Stimulated activated CD4-positive, alpha-beta T cell treated with anti-CD3 and anti-CD28 coated beads, Interleukin-1b, Interleukin-23, amount 100 ng/mL, for 1 hour (primary cell): ENCODE measurements at places on chromosomes 4 and X.

DNA sequence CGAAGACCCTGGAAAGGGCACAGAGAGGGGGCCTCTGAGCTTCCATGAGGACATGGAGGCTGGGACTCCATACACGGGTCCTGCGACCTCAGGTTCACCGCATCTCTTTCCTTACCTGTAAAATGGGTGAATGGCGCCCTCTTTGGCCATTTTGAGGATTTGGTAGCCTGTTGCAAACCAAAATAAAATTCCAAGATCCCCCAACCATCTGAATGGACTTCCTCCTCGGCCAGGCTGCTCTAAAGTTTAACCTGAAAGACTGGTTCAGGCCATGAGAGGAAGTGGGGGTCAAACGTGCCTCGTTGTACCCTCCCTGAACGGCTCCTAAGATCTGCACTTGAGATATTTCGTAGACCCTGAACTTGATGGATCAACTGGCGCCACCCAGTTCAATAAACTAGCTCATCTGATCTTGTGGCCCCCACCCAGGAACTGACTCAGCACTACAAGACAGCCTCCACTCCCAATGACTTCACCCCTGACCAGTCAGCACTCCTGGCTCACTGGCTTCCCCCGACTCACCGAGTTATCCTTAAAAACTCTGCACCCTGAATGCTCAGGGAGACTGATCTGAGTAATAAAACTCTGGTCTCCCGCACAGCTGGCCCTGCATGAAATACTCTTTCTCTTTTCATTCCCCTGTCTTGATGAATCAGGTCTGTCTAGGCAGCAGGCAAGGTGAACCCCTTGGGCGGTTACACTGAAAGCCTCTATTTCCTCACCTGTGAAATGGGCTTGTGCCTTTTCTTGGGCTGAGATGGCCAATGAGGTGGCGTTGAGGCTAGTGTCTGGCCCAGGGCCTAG lies 32.9 kb upstream of the GPR78 start:
- DNase-seq: no peak

DNA sequence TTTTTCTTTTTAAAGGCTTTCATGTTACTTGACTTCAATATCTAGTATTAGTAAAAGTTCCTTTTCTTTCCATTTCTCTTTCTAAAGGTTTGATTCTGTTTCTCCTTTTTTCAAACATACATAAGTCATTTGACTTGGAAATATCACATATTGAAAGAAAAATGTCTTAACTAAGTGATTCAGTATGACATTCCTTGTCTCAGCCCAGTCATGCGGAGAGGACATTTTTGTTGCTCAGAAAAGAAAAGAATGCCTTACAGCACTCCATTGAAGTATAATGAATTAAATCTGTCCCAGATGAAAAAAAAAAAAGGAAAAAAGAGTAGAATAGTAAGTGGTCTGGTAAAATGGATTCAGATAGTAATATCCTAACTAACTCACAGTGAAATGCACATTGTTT lies 466.1 kb downstream of the ADGRL3 start:
- DNase-seq: no peak

DNA sequence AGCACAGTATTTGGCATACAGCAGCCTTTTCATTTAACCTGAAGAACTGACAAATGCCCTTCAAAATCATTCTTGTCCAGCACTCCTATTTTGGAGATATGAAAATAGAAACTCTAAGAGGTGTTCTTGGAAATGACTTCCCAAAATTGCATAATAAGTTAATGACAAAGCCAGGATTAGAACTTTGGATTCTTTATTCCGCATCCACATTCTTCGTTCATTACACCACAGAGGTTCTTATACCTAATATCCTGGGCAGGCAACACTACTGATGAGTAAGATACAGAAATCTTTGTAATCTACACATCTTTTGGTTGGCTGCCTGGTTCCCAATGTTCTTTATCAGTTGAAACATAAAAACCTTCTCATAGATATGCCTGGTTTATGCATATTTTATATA lies 5.9 kb downstream of the COL25A1 start:
- DNase-seq: no peak

DNA sequence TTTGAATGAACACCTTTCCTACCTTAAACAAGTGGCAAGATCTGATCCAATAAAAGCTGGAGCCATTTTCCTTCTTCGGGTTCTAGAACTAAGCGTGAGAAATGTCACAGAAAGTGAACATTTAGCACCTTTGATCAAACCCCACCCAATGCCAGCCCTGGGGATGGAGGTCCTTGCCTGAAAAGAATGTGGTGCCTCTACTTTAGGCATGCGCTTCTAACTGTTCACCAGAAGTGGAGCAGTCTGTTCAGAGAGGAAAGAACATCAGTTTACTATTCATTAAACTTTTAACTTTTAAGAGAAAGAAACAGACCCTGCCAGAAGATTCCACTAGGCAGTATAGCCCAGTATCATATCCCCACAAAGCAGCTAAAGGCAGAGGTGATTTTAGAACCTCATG lies 75.9 kb downstream of the INTS12 start:
- no peak for DNase-seq

DNA sequence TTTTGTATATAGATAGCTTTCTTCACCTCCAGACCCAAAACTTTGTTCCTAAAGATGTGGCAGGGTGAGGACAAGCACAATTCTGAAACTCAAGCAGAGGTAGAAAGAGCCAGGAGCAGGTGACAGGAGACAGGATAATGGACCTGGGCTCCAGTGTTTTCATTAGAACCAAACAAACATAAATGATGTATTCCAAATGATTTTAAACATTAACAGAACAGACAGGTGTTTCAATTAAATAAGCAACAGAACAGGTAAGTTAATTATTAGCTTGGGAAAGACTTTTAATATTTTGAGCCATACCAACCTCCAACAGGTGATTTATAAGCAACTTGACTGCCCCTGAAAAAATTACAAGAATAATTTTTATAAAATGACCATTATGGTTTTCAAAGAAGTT lies 459.4 kb upstream of the LCORL start:
- no peak for DNase-seq

GRCh38 chrX:11481035-11481434 lies 184.7 kb downstream of the ARHGAP6 start:
- no peak for DNase-seq

- no peak for DNase-seq
Measured at GRCh38 chr4:73600954-73601353, 19.3 kb downstream of the RASSF6 start.

- DNase-seq: peak; percentile 26
Measured at GRCh38 chrX:1582686-1583437, 8.5 kb upstream of the AKAP17A start.

DNA sequence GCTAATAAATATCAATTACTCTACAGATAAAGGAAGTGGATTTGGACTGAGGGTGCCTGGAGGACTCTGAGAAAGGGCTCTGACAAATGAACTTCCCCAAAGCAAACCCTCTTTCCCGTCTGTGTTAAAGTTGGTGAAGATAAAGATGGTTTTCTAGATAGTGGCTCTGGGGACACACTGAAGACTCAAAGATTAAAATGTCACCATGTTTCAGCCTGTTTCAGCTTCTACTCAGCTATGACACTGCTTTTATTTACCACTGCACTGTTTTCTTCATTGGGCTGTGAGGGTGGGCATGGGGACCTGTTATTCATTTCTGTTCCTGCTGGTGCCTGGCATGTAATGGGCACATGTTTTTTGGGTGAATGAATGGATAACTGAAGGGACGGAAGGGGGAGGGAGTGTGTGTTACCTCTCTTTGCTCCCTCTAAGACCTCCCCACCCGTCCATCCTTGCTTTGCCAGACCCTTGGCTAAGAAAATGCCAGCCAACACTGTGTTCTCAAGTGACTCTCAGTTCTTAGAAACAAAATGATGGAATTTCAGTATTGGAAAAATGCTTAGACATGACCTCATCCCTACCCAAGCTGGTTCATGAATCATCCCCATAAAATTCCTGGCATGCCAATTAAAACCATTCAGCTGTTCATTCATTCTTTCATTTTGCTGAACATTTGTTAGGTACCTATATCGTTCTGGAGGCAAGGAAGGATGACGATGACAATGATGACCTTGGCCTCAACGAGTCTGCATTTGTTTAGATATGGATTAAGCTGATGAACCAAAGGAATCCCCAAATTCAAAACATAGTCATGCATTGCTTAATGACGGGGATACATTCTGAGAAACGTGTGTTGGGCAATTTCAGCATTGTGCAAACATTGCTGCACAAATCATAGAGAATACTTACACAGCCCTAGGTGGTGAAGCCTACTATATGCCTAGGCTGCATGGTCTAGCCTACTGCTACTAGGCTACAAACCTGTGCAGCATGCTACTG lies 13.4 kb upstream of the STK32B start:
- DNase-seq: no peak

- DNase-seq: no peak
Measured at GRCh38 chrX:107480272-107480671, 30.8 kb downstream of the FRMPD3 start.

DNA sequence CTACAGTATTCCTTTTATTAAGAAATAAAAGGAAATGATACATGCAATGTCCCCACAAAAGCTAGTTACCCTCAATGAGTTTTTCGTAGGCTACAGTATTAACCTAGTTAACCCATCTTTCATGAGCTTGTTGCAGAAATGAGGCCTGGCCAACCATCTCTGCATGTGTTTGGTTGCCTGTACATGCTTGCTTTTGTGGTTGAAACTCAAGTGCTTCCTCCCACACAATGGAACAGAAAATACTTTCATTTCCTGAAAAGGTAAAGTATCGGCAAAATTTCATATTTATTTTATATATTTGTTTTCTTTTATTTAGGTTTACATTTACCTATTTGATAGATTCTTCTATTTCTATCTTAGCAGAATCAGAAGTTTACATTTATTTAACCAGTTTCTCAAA lies 214.6 kb upstream of the FAM241A start:
- no peak for DNase-seq

- no peak for DNase-seq
Measured at GRCh38 chr4:151257704-151258103, 19.3 kb upstream of the PRSS48 start.
